Activated T-cell treated with anti-CD3 and anti-CD28 coated beads for 48 hours (primary cell): ENCODE measurements at places on chromosomes 2 and 18.

DNA sequence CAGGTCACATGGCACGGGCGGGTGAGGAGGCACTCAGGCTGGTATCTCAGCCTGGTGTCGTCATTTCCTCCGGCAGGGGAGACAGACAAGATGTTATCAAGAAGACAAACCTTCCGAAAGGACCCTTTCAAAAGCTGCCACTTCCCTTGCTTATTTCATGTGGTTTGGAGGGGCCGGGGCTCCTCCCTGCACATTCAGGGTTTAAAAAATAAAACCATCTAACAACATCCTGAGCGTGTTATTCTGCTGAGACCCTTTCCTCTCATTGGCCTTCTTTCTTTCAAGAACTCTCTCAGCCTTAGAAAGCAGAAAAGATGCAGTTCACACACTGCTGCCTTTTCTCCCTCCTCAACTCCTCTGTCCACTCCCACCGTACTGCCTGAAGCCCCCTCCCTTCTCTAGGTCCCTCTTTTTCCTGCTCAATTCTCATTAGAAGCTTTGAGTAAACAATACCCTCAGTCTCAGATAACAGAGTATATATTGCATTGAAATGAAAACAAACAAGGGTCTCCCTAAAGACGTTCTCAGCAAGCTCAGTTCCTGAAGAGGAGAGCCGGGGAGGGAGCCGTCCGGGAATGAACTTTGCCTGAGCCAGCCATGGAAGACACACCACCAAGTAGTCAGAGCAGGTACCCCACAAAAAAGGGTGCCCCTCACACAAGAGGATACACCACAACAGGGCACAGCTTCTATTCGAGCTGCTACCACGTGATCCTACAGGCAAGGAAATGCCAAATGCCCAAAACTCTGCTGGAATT is 9.7 kb downstream of the SMAD7 start:
- peak; percentile 53 for DNase-seq

DNA sequence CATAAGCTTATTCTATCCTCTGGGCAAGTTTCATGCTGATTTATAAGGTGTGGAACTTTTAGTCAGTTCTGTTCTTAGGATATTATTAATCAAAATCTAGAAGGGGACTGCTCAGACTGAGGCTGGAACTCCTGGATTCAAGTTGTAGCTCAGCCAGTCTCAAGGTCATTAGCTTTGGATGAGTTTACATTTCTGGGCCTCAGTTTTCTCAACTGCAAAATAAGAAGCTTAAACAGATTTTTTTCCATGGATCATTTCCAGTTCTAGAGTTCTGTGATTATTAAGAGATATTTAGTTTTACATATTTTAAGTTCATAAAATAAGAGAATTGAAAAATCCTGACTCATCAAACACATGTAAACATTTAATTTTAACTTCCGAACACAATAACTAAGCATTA is 442.5 kb upstream of the PKDCC start:
- no peak for DNase-seq

DNA sequence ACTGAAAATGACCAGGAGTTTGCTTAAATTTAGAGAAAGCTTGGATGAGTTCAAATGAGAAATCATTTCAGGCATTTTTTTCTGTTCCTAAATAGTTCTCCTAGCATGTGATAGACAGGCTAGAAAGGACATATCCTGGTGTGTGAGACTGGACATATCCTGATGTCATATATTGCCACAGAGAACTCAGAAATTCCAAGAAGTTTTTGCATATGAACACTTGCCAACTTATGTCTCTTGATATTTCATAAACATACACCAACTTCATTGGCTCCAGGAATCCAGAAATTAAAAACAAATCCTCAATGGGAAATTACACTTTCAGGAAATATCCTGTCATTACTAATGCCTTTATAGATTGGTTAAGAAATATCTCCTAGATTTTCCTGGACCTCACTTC is 2.9 kb upstream of the SERPINB4 start:
- DNase-seq: no peak

DNA sequence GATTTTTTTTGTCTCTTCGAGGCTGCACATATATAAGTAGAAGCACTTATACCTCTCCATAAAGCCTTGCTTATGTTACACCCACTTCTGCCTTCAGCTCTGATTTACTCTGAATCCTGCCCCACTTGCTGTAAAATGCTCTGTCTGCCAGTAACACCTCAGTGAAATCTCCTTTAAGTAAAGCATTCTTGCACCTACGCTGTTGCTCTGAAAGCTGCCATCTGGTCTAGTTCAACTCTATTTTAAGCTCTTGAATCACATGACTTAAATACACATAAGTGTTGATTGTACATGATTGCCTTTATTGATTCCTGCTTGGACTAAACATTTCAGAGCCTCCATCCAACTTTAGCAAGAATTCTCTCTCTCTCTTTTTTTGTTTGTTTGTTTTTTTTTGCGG is 609.0 kb upstream of the CELF4 start:
- no peak for DNase-seq

GRCh38 chr2:147589127-147589526 is 255.7 kb upstream of the ACVR2A start:
- no peak for DNase-seq

DNA sequence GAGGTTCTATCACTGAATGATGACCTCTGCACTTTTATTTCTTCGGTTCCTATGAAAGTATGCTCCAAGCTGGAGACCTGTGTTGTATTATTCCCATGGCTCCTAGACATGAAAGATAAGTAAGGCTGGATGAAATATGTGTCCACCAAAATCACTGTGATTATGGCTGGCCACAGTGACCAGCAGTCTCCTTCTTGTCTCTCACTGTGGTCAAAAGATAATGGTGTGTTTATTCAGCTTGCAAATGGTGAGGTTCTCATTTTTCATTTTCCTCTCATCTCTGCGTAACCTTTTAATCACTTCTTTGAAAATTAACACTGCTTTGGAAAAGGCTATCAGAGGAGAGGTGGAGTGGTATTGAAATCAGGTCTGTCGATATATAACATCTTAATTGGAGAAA is 107.8 kb upstream of the DAPL1 start:
- no peak for DNase-seq

DNA sequence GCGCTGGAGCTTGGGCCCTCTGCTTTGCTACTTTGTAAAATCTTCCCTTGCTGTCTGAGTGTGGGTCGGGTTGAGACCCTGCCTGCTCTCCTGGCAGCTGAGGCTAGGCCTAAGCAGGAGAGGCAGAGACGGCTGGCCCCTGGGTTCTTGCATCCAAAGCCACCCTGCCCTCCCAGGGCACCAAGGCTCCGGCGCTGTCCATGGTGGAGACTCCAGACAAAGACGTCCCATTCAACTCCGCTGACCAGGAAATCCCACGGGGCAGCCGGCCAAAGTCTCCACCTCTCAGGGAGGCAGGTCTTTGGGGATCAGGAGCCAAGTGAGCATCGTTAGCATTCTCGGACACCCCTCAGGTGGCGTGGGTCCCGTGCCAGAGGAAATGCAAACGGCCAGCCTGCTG is 2.6 kb upstream of the PRLH start:
- no peak for DNase-seq

GRCh38 chr2:240402566-240403272 is 32.7 kb upstream of the GPC1 start:
- DNase-seq: no peak

- no peak for DNase-seq
Measured at GRCh38 chr2:43196768-43197587, 29.4 kb downstream of the ZFP36L2 start.

DNA sequence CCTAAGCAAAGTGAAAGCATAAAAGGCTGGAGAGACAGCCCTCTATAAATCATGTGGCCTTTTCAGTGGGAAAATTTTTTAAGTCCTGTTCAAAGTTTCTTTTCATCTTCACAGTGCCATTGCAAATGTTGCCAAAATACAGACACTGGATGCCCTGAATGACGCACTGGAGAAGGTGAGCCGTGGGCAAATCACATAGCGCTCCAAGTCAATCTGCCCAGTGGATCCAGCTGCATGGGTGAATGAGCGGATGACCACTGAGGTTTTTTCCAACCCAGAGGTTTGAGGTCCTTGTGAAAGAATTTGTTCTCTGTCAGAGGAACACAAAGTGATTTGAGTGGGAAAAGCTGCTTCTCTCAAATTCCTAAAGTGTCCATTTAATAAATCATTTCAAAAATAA is 11.8 kb downstream of the DAPL1 start:
- no peak for DNase-seq

DNA sequence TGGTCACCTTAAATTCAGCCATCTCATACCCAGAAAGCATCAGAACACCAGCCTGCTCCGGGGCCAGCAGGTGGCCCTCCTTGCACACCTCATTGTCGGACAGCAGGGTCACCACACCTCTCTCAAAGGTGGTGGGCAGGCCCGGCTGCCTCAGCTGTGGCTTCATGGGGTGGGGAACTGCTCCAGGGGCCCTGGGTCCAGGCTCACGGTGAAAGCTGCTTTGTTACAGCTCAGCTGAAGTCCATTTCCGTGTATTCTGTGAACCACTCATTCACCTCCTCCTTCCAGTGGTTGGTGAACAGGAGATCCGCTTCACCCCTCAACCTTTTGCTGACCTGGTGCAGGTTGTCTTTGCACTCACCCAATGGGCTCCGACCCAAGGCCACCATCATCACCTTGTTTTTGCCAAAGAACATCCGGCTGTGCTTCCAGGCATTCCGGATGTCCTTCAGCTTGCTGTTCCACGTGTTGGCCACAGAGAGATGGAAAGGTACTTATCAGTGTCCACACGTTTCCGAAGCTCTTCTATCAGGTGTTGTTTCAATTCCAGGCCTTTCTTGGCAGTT is 78.6 kb upstream of the LDLRAD4 start:
- no peak for DNase-seq

DNA sequence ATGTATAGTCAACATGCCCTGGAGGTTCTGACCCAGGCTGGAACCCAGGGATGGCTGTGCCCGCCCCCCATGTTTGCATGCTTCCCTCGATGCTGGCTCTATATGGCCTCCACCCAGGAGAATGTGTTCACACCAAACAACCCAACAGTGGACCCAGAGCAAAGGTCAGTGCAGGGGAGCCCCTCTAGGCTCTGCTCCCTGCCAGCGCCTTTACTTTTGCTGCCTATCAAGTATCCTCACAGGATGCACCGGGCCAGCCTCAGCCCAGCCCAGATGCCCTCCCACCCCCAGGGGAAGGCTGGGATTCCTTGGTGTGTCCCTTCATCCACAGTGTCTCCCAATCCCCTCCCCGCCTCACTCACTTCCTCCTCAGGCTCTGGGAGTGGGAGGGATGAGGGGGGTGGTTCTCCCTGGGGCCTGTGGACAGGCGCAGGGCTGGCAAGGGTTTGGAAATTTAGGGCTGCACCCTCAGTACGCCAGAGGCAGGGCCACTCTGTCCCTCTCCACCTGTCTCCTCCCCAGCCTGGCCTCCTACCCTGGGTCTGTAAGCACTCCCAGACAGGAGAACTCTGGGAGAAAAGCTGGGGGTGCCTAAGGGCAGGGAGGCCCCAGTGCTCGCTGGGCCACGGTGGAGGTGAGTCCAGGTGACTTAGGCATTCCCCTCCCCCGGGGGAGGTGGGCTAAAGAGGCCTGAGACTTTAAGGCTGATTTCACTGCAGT is 2.3 kb downstream of the ATP6V1B1 start:
- DNase-seq: no peak

DNA sequence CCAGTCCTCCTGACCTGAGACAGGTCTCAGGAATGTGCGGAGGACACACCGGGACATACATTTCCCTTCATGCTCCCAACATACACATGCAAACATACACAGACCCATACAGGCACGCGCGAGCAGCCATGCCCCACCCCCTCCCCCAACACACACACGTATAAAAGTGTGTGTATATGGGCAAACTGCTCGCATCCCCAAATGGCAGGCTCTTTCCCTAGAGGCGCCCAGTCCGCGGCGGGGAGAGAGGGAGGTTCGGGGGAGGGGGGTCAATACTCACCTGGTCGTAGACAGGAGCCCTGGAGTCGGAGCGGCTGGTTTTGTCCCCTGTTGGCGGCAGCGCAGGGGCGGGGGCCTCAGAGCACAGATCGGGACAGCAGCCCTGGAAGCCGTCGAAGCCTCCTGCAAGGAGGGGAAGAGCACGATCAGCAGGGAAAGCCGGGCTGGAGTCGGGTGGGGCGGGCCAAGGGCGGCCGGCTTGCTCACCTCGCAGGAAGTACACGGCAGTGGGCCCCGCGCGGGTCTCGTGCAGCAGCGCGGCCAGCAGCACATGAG is 682 bp downstream of the DUSP2 start:
- DNase-seq: peak; percentile 36

GRCh38 chr2:231479455-231479854 is 15.2 kb upstream of the NCL start:
- no peak for DNase-seq

- no peak for DNase-seq
Measured at GRCh38 chr2:160205505-160205904, 5.4 kb upstream of the ITGB6 start.

DNA sequence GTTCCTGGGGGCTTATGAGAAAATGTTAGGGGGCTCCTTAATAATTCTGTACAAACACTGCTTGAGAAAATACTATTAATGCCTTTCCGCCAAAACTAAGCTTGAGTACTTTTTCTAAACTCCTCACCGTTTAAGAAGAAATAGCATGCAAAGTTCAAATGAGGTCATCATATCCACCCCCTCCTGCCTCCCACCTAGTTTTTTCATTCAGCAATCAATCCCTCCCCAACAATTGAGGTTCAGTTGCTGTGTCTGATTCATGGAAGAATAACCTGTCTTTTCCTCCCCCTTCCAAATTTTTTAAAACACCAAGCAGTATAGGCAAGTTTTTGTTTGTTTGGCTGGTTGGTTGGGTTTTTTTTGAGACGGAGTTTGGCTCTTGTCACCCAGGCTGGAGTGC is 24.4 kb upstream of the RMP24 start:
- DNase-seq: no peak
